ENCODE measurements at places on chromosomes 16 and 17. TPM values are rescaled to one million over a fixed set of nuclear protein-coding genes. Genes with fewer than 3 reads are reported as not detected.

GRCh38 chr17:69060822-69061221 is at the start of gene ABCA9:
Gene ABCA9 (minus strand): TSS chr17:69060927. CDS start chr17:69051126, 9,801 bp downstream.
- DNase-seq: no peak

- no peak for DNase-seq
Observed at GRCh38 chr17:54968988-54969332, 395 bp downstream of the STXBP4 start.

GNPTG gene
- 30.3 TPM for total RNA-seq

TBC1D3 gene
- total RNA-seq: not detected

GRCh38 chr16:11510178-11510973 is 76.3 kb downstream of the LITAF start:
- DNase-seq: no peak

DNA sequence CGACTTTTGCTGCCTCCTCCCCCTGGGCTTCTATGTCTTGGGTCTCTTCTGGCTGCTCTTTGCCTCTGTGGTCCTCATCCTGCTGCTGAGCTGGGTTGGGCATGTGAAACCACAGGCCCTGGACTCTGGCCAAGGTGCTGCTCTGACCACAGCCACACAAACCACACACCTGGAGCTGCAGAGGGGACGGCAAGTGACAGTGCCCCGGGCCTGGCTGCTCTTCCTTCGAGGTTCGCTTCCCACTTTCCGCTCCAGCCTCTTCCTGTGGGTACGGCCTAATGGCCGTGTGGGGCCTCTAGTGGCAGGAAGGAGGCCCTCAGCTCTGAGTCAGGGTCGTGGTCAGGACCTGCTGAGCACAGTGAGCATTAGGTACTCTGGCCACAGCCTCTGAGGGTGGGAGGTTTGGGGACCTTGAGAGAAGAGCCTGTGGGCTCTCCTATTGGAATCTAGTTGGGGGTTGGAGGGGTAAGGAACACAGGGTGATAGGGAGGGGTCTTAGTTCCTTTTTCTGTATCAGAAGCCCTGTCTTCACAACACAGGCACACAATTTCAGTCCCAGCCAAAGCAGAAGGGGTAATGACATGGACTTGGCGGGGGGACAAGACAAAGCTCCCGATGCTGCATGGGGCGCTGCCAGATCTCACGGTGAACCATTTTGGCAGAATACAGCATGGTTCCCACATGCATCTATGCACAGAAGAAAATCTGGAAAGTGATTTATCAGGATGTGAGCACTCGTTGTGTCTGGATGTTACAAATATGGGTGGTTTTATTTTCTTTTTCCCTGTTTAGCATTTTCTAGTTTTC is 2.3 kb downstream of the GP1BA start:
- DNase-seq: no peak

LITAFD gene
- total RNA-seq: not detected

DHRS7C gene
- total RNA-seq: 71.6 TPM

DNA sequence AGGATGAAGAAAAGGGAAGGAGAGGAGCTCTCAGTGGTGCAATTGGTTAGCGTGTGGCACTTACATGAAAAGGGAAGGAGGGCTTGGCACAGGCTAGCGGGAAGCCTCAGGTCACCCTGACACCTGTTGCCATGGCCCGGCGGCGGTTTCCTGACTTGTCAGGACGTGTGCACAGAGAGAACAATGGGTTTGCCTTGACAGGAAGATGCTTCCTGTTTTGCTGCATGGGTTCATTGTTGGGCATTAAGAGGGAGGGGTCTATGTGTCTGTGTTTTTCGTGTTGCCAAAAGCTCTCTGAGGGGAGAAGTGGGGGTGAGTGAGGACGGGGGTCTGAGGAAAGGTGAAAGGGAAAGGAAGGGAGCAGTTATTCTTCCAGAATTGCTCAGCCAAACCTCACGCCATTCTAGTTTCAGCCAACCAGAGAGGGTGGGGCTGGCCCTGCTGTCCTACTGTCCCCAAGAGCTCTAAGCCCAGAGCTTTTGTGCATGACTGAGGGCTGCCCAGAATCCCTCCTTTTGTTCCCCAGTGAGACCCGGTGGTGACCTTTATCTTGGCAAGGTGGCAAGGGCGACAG is 17.1 kb upstream of the CCR7 start:
- DNase-seq: peak; percentile 75

GRCh38 chr16:28289939-28290858 is 2.1 kb upstream of the SBK1 start:
- DNase-seq: no peak
